ENCODE measurements at places on chromosomes 2 and 18.
A peak's percentile ranks its signal among the peaks of the same experiment; 100 is the strongest.

DNA sequence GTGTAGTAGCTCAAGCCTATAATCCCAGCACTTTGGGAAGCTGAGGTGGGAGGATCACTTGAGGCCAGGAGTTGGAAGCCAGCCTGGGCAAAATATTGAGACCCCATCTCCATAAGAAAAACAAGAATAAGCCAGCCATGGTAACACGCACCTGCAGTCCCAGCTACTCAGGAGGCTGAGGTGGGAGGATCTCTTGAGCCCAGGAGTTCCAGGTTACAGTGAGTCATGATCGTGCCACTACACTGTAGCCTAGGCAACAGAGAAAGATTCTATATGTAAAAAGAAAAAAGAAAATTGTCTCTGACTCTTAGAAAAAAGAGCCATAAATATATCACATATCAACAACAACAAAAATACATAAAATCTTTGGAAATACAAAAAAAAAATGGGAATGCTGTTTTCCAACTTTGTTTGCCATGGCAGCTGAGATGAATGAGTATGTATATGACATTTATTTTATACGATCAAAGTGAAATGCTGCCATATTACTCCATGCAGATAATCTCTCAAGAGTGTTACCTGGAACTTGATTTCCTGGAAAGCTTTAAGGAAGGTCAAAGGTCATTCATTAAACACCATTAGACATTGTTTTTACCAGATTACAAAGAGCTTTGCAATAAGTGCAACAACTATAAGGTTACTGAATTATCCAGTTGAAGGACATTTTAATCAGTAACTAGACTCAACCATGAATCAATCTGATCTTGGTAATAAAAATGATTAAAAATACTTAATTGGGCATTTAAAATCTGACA lies 19.7 kb upstream of the DAPL1 start:
- DNase-seq = no peak

DNA sequence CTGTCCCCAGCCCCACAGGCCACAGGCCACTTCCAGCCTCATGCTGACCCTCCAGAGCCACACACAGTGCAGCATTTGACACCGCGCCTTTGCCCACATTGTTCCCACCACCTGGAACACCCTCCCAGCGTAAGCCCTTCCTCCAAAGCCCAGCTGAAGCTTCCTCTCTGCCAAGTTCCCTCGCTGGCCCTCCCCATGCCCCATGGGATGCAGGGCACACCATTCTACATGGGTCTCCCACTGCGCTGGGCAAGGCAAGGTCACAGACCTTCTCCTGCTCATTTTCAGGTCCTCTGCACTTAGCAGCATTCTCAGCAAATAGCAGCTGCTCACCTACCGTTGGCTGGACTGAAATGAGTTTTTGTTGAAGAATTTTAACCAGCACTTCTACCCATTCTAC lies 455.5 kb downstream of the EIPR1 start:
- no peak for DNase-seq

DNA sequence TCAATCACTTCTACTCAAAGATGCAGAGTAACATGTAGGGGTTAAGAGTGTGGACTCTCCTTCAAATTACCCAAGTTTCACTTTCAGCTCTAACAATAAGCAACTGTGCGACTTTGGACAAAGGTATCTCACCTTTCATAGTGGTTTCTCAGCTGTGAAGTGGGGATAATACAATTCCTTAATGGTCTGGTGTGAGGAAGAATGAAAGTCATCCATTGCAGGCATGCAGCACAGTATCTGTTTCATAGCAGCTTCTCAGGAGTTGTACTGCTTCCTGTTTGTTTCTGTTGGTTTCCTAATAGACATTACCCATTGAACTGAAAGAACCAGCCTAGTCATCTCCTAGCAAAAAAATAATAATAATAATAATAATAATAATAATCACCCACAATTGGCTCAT lies 74.4 kb downstream of the DDX18 start:
- no peak for DNase-seq

- DNase-seq = no peak
Observed at GRCh38 chr18:26840965-26841364, 24.5 kb downstream of the AQP4 start.

DNA sequence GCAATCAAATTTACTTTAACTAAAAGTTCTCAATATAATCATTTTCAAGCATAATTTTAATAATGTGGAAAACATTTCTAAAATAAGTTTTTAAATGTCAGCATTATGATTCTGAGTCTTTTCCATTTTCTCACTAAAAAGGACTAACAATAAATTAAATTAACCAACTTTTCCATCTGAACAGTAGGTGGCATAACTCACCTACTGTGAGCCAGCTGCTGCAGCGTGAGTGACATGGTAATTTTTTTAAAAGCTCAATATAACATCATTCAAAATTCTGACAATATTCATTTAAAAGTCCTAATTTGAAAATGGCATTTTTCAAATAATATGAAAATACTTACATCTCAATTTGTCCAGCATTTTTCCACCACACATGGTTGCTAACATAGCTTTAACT lies 66.5 kb downstream of the DTNB start:
- peak; percentile 24 for DNase-seq

GRCh38 chr18:484749-485464 lies 15.6 kb downstream of the COLEC12 start:
- no peak for DNase-seq

DNA sequence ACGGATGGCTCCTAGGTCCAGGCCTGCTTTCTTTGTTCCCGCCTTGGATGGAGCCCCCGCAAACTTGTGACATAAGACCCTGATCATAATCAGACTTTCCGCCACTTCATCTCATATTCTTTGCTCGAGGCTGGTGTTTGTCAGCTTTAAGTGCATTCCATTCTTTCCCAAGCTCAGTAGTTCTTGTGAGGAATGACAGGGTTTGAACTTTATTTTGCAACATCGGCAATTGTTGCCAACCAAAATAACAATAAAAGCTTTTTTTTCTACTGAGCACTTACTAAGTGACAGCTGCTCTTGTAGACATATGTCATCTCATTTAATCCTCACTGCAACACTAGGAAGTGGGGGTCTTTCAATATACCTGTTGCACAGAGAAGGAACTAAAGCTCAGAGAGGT lies 178.8 kb upstream of the ST6GAL2 start:
- DNase-seq = no peak

DNA sequence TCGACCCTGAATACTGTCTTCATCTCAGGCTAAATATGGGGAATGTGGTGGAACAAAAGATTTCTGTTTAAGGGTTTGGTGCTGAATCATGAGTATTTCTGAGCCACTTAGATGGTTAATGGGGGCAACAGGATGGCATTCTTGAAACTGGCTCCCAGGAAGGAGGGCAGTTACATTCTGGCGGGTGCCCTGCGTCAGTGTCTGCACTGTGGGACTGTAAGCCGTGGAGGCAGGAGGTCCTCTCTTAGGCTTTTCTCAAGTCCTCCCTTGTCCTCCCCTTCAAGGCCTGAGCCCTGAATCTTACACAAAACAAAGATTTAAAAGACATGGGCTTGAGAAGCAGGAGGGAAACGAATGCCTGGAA lies 45.7 kb downstream of the PSD4 start:
- no peak for DNase-seq

- DNase-seq = no peak
Observed at GRCh38 chr2:26534865-26535662, 57.1 kb upstream of the OTOF start.

- peak; percentile 16 for DNase-seq
Observed at GRCh38 chr2:206614811-206615210, 27.5 kb upstream of the FAM237A start.

DNA sequence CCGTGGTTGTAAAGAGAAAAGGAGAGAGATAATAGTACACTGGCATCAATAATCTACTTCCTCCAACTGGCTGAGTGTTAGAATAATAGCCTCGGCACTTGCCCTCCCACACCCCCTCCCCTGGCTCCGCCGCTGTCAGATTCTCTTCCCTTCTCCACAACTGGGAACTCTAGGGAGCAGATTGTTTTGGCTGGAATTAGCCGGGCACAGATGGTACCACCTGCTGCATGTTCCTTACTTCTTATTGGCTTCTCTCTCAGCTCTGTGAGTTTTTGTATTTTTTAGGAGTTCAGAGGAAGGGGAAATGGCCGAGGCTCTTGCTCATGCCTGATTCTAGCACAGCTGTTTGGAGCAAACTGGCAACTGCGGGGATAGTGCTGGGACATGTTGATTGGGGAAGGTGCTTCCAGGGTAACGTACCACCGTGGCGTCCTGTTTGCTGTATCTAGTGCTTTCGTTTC lies 140.0 kb downstream of the ZEB2 start:
- no peak for DNase-seq

GRCh38 chr2:30915486-30915885 lies 108.2 kb upstream of the CAPN13 start:
- no peak for DNase-seq

GRCh38 chr2:28678944-28679343 lies 72.7 kb upstream of the PPP1CB start:
- no peak for DNase-seq

DNA sequence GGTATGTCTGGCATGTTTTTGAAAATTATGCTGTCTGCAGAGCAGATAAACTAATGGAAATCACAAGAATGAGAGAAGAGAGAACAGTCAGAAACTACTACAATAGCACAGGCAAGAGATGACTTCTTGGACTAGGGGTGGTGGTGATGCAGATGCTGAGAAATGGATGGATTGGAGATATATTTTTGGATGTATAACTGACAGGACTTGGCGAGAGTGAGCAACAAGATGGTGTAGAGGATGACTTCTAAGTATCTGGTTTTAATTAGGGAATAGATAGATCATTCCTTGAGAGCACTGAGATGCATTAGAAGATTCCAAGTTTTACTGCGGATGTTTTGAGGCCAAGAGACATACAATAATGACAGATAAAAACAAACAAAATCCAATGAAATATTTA lies 328.2 kb downstream of the PID1 start:
- DNase-seq = no peak

GRCh38 chr2:196067088-196067382 lies 1.6 kb downstream of the DNAH7 start:
- no peak for DNase-seq

- peak; percentile 96 for DNase-seq
Observed at GRCh38 chr18:48410095-48410920, 1.1 kb upstream of the ZBTB7C start.

GRCh38 chr2:126645211-126645618 lies 10.7 kb upstream of the GYPC start:
- DNase-seq = no peak

DNA sequence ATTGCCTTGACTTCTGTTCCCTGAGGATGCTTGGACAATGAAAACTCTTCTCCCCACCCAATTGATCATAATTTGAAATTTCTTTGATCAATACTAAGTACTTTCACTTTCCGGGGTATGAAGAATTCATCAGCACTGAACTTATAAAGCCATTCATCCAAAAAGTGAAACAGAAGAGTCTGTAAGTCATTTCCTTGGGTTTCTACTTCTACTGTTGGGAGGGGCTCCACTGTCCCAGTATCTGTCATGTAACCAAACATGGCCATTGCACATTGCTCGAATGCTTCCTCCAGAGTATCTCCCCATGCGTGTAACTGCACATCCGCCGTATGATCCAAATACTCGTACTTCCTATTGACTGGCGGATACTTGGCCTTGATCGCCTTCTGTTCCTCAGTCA lies 30.3 kb downstream of the NCL start:
- DNase-seq = no peak

- DNase-seq = no peak
Observed at GRCh38 chr2:60470340-60470739, 83.1 kb downstream of the BCL11A start.

DNA sequence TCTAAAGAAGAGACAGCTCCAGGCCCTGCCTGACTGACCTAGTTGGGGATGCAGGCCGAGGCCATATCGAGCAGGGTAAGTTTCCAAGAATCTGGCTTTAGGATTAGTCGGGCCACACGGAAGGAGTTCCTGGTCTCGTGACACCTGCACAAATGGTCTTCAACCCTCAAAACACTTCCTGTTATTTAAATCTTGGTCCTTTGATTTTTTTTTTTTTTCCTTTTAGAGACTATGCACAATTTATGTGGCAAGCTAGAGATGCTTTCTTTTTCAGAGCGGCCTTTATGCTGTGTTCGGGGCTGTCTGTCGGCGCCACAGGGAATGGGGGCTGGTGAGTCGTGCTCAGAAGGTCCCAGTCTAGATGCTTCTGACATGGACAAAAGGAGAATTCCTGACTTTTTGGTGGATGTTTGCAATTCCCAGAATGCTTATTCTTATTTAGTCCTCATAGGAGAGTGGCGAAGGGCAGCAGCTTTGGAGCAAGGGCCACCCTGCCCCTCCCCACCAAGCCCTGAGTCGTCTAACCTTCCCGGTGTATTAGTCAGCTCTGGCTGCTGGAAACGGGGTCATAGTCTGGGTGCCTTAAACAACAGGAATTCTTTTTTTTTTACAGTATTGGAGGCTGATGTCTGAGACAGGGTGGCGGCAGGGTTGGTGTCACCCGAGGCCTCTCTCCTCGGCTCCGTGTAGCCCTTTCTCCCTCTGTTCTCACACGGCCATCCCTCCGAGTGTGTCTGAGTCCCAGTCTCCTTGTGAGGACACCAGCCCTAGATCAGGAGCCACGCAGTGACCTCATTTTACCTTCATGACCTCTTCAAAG lies 27.4 kb downstream of the HPCAL1 start:
- peak; percentile 66 for DNase-seq

- DNase-seq = no peak
Observed at GRCh38 chr2:186603286-186603685, 13.4 kb downstream of the ITGAV start.

GRCh38 chr2:14016289-14016955 lies 616.1 kb upstream of the LRATD1 start:
- no peak for DNase-seq

GRCh38 chr2:168149150-168149974 lies 98.0 kb downstream of the STK39 start:
- no peak for DNase-seq

DNA sequence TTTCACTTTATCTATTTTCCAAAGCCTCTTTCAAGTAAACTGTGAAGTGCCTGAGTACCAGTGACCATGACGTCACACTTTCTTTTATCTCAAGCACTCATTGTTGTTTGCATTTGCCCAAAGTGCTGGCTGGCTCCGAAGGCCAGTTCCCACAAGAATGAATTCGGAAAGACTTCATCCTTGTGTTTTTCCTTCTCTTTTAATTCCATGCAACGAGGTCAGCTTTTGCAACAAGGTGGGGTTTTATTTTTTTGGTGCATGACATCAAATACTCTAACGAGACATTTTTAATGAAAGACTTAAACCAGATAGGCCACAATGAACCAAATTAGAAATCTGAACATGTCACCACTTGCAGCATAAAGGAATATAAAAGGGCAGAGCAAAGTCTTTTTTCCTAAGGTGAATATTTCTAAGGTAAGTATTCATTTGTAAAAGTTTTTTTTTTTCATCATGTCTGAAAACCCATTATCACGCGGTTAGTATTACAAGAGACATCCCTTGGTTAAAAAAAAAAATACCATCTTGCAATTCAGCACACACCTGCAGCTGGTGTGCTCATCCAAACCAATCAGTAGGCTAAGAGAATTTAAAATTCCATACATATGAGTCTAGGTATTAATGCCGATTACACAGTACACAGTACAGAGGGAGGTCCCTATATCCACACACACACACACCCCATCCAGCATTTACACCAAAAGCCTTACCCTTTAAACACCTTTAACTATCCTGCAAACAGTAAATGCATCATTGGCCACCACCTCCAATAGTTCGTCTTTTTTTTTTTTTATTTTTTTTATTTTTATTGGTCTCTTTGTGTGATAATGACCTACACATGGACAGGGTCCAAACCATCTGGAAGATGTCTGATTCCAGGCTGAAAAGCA lies 2.3 kb downstream of the ARL4C start:
- DNase-seq = peak; percentile 40
